Endothelial cell of umbilical vein (primary cell): ENCODE measurements at places on chromosomes 12 and 14. TPM values are rescaled to one million over a fixed set of nuclear protein-coding genes. Genes with fewer than 3 reads are reported as not detected.
A peak's percentile ranks its signal among the peaks of the same experiment; 100 is the strongest.

GPR84 gene
- total RNA-seq, result not detected in 2 replicates

KHNYN gene
- 63.3 and 66.7 TPM in 2 replicates for total RNA-seq

CACNA2D4 gene
- total RNA-seq, result 0.51 and 0.73 TPM in 2 replicates

CIDEB gene
- 4.6 and 5.2 TPM in 2 replicates for total RNA-seq

DNA sequence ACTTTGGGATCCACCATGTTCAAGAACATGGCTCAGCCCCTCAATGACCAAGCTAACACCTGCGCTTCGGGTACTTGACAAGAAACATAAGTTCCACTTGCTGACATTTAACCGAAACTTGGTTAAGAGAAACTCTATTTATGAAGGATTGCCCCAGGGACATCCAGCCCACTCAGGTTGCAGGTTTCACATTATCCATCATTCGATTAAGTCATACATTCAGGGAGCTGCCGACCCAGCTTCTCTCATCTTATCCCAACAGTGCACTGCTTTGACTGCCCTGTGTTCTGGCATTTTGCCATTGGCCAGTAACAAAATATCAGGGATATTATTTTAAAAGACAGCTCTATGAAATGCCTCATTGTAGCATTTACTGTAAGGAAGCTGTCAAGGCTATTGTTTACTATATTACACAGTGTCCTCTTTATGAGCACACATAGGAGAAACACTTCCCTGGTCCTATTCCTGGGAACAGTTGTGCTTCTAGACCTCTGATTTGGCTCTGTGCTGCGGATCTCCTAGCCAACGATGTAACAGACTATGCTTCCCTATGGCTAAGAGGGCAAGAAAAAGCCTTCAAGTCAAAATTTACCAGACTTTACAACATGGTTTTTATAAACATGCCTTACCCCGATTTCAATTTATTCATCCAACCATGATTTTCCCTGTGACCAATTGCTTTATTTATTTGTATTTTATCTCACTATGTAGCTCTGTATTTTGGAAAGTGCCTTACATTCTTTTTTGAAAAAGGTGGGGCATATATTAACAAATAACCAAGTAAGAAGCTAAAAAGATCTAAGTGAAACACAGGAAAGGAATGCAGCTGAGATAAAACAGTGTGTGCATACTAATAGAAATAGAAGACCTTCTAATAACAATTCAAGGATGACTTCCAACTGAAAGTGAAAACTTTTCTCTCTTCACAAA, 109.3 kb downstream of the ITPR2 start:
- no peaks in the 10 kb centered on the region for H3K27me3 ChIP-seq
- peak overlapping the region; percentile 2 for H3K4me3 ChIP-seq
- peak overlapping the region; percentile 68 for H3K27ac ChIP-seq

DNA sequence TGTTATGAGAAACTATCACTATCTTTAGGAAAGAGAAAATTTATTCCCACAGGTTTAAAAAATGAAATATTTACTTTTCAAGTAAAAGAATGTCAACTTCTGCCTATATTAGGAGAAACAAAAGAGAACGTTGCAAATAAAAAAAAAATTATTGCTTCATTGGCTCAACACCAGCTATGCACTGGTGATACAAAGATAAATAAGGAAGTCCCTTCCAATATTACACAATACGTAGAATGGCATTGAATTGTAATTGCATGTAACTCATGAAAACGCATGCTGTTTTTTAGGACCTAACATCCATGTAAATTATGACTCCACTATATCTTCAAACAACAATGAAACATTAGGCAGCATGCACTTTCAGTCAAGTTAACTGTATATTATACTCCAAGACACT, 56.4 kb upstream of the RERGL start:
- no peak overlapping the region for H3K4me3 ChIP-seq
- H3K27me3 ChIP-seq, result no peaks in the 10 kb centered on the region
- H3K36me3 ChIP-seq, result no peaks in the 10 kb centered on the region
- DNase-seq, result no peak
- no peak overlapping the region for H3K27ac ChIP-seq

DNA sequence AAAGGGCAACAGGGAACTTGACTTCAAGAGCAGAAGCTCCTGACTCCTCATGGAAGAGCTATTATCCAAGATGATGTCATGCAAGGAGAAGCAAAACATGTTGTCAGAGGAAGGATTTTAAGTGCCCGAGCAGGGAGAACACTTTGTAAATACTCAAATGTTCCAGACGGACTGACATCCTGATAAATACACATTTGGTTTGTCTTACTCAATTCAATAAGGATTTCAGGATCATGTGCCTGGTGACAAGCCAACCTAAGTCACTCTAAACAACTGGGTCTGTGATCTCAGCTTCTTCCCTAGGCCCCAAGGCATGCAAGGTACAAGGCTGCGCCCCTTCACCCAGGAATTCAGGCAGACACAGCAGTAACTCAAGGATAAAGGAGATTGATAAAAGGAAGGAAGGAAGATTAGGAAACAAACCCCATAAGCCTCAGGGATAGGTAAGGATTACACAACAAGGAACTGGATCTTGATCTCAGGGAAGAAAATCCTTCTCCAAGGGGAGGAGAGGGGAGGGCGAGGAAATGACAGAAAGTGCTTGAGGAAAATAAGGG, 26.8 kb upstream of the CEBPE start:
- DNase-seq, result no peak
- no peak overlapping the region for H3K27ac ChIP-seq
- no peak overlapping the region for H3K4me3 ChIP-seq
- no peaks in the 10 kb centered on the region for H3K4me1 ChIP-seq
- H3K27me3 ChIP-seq, result no peaks in the 10 kb centered on the region

- H3K36me3 ChIP-seq, result no peaks in the 10 kb centered on the region
Observed at GRCh38 chr14:66114071-66114470, 372.1 kb upstream of the CCDC196 start.

GRCh38 chr12:128771681-128772080, 52.1 kb downstream of the SLC15A4 start:
- H3K4me1 ChIP-seq, result no peaks in the 10 kb centered on the region
- H3K27me3 ChIP-seq, result no peaks in the 10 kb centered on the region
- no peak for DNase-seq
- H3K4me3 ChIP-seq, result no peak overlapping the region
- no peak overlapping the region for H3K27ac ChIP-seq

- H3K27me3 ChIP-seq, result no peaks in the 10 kb centered on the region
- H3K4me1 ChIP-seq, result no peaks in the 10 kb centered on the region
- no peak for DNase-seq
- no peak overlapping the region for H3K4me3 ChIP-seq
Observed at GRCh38 chr14:89648510-89648909, 231.5 kb upstream of the FOXN3 start.

- no peak for DNase-seq
- no peak overlapping the region for H3K4me3 ChIP-seq
- H3K4me1 ChIP-seq, result no peaks in the 10 kb centered on the region
- no peaks in the 10 kb centered on the region for H3K36me3 ChIP-seq
- no peaks in the 10 kb centered on the region for H3K27me3 ChIP-seq
Observed at GRCh38 chr12:1974812-1975211, 29.4 kb downstream of the DCP1B start.

DNA sequence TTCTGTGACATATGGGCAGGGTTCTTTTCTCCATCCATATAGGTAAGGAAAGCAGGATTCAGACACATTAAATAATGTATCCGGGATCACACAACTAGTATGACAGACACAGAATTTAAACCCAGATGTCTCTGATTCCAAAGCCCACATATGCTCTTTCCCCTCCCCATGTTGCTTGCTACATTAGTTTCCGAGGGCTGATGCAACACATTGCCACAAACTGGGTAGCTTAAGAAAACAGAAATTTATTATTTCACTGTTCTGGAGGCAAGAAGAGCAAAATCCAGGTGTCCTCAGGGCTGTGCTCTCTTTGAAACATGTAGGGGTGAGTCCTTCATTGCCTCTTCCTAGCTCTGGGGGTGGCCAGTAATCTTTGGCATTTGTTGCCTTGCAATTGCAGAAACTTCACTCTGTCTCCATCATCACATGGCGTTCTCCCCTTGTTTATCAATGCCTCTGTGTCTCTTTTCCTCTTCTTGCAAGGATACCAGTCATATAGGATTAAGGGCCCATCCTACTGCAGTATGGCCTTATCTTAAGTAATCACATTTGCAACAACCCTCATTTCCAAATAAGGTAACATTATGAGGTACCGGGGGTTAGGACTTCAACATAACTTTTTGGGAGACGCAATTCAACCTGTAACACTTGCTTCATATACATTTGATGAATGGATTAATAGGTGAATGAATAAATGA, 83.0 kb upstream of the CCND2 start:
- H3K4me3 ChIP-seq, result no peak overlapping the region
- no peaks in the 10 kb centered on the region for H3K4me1 ChIP-seq
- no peak overlapping the region for H3K27ac ChIP-seq
- H3K36me3 ChIP-seq, result no peaks in the 10 kb centered on the region

DNA sequence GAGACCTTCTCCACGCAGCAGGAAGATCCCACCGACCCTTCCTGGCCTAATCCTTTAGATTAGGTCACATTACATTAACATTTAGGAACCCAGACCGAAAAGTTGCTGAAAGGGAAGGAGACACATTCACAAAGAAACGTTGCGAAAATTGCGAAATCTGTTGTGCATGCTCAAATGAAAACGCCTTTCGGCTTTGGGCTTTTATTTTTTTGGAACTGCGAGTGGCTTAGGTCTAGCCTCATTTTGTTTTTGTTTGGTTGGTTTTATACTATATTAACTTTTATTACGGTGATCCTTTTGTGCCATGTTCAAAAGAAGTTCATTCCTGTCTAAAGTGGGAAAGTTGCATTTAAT, 1.5 kb downstream of the MYF6 start:
- H3K4me1 ChIP-seq, result no peaks in the 10 kb centered on the region
- no peak overlapping the region for H3K4me3 ChIP-seq
- no peak for DNase-seq
- H3K36me3 ChIP-seq, result no peaks in the 10 kb centered on the region
- H3K27me3 ChIP-seq, result no peaks in the 10 kb centered on the region
- no peak overlapping the region for H3K27ac ChIP-seq

DNA sequence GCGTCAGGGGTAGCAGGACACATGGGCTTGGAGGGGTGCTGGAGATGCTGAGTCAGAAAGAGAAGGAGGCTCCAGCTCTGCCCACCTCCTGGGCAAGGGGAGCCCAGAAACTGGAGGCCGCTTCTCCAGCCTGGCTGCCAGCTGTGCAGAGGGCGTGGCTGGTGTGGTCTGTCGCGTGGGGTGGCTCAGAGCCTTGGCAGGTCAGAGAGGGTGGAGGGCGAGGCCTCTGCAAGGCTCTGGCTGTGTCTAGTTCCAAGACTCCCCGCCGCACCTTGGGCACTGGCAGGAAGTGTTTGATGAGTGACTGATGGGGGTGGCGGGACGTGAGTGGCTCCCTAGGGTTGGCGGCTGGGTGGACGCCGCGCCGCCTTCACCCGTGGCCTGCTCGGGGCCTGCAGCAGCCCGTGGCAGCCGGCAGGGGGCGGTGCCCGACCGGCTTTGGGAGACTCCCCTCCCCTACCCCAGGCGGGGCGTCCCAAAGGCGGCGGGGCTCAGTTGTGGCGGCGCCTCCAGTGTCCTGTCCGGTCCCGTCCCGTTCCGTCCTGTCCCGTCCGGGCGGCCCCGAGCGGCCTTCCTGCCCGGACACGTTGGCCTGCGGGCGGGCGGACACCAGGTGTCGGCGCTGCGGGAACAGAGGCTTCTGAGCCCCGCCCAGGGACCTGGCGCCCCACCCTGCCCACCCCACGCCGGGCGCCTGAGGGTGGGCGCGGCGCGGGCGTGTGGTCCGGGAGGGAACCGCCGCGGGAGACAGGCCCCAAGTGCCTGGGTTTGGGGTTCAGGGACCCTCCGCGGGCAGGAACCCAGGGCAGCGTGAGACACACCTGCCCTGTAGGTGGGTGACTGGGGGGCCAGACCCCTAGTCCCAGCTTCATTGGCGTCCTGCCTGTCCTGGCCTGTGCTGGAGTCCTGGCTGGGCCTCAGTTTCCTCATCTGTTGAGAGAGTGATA, 39.7 kb downstream of the KRT80 start:
- H3K36me3 ChIP-seq, result no peaks in the 10 kb centered on the region
- H3K4me1 ChIP-seq, result peaks cover 16% of the 10 kb centered on the region

DNA sequence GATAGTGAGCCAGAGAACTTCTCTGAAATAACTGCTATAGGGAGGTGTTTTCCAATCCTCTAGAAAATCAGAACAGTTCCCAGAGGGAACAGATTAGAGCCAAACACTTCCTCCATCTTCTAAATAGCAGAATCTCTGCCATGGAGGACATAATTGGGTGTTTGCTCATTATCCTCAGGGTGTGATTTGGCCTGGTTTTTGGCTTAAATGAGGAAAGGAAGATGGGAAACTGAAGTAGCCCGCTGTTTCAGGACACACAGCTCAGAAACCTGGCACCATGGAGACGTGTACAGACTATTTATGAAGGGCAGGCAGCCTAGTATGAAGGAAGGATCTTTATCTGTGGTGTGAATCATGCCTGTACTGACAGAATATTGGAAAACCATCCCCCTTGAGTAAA, 231.7 kb upstream of the PRKD1 start:
- H3K27me3 ChIP-seq, result no peaks in the 10 kb centered on the region
- no peaks in the 10 kb centered on the region for H3K36me3 ChIP-seq
- H3K4me3 ChIP-seq, result no peak overlapping the region
- H3K27ac ChIP-seq, result no peak overlapping the region
- H3K4me1 ChIP-seq, result no peaks in the 10 kb centered on the region
- no peak for DNase-seq

DNA sequence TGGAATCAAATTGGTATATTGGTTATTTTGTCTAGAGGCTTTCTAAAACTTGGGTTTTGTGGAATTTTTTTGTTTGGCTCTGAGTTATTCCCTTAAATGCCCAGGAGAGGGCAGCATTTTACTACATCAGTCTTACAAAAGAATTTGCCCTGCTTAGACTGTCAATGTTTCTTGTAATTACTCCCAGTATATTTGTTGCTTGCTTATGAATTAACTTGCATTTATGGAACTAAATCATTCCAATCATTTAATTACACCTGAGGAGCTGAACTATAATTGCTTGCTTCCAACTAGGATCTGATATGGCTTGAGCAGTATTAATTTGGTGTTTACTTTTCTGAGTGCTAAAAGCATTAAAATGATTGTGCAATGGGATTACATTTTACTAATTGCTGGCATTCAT, 48.7 kb downstream of the MIPOL1 start:
- no peaks in the 10 kb centered on the region for H3K27me3 ChIP-seq
- no peak overlapping the region for H3K27ac ChIP-seq
- no peaks in the 10 kb centered on the region for H3K4me1 ChIP-seq
- peak; percentile 52 for DNase-seq

DNA sequence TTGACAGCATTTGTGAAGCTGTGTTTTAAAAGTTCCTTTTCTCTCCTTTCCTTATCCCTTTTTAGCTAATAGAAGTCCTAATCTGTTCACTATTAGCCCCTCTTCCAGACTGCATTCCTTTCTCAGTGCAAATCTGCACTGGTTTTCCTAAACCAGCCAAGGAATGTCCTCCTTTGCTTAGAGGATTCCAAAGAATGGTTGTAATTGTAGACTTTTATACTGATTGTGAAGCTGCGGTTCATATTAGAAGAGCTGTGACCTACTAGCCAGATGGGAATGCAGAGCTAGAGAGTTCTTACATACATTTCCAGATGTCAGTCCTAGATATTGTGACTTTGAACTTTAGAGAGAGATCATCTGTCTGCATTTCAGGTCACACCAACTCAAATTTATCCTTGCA, 79.8 kb downstream of the MYRFL start:
- no peaks in the 10 kb centered on the region for H3K36me3 ChIP-seq
- no peak for DNase-seq
- no peaks in the 10 kb centered on the region for H3K27me3 ChIP-seq
- H3K27ac ChIP-seq, result no peak overlapping the region
- peaks cover 30% of the 10 kb centered on the region for H3K4me1 ChIP-seq

- no peak overlapping the region for H3K27ac ChIP-seq
- no peaks in the 10 kb centered on the region for H3K36me3 ChIP-seq
- no peak for DNase-seq
- H3K4me3 ChIP-seq, result no peak overlapping the region
- peaks cover 4% of the 10 kb centered on the region for H3K4me1 ChIP-seq
Observed at GRCh38 chr14:31947680-31948595, 129.2 kb upstream of the ARHGAP5 start.

GRCh38 chr12:109266106-109266879, 42.8 kb downstream of the FOXN4 start:
- no peak overlapping the region for H3K27ac ChIP-seq
- no peaks in the 10 kb centered on the region for H3K27me3 ChIP-seq
- H3K4me1 ChIP-seq, result no peaks in the 10 kb centered on the region
- H3K4me3 ChIP-seq, result no peak overlapping the region
